Activated CD4-positive, alpha-beta T cell treated with anti-CD3 and anti-CD28 coated beads for 36 hours (primary cell): ENCODE measurements at places on chromosomes 4 and X.

DNA sequence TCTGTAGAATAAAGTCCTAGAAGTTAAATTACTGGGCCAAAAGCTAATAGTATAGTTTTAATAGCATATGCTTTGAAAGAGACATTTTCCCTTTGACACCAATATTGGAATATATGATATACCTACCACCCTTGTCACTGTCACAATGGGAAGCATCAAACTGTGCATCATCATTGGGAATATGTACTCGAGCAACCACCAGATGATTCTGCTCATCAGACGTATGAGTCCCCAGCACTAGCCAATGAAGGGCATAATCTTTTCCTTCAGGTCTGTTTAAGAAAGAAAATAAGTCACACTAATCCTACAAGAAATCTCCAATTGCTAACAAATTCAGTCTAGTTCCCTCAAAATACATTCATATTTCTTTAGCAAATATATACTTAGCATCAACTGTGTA is 7.3 kb downstream of the RBBP7 start:
- H3K27me3 ChIP-seq, result no peaks in the 10 kb centered on the region
- H3K4me1 ChIP-seq, result peaks cover 40% of the 10 kb centered on the region
- H3K27ac ChIP-seq, result no peak overlapping the region
- no peak overlapping the region for H3K4me3 ChIP-seq
- H3K36me3 ChIP-seq, result peaks cover 34% of the 10 kb centered on the region

DNA sequence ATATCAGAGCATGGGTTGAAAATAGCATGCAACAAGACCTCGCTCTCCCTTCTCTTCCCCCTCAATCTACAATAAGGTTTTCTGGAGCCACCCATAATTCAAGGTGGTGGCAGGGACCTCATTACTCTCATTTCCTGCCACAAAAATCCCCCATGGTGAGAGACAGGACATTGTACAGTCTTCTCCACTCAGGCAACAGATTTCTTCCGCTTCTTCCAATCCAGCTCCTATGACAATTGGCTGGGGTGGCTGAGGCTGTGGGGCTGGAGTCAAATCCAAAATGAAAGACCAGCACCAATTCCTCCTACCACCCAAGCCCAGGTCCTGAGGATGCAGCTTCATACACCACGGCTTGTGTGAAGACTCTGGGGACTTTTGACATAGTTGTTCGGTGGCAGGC is 40.3 kb upstream of the NKRF start:
- H3K27ac ChIP-seq, result peak overlapping the region; percentile 56
- H3K4me3 ChIP-seq, result no peak overlapping the region
- H3K27me3 ChIP-seq, result no peaks in the 10 kb centered on the region
- no peak for DNase-seq

DNA sequence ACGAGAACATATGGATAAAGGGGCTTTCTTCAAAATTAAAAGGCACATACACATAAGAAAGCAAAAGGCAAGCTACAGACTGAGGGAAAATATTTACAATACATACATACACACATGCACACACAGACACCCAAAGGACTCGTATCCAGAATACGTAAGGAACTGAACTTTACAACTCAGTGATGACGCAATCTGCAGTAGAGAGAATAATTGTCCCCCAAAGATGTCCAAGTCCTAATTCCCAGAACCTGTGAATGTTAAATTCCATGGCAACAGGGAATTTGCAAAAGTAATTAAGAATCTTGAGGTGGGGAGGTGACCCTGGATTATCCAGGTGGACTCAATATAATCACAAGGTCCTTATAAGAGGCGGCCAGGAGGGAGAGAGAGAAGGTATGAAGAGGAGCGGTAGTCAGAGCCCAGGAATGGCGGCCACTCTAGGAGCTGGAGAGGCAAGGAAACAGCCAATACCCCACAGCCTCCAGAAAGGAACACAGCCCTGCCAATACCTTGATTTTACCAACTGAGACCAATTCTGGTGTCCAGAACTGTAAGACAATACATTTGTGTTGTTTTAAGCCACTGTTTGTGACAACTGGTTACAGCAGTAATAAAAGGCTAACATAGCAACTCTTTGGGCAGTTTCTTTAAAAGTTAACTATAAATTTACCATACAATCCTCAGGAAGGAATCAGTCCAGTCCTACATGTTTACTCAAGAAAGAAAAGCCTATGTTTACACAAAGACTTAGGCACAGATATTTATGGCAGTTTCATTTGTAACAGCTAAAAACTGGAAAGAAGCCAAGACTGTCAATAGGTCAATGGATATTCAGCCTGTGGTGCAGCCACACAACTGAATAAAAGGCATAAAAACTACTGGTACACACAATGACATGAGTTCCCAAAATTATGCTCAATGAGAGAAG is 27.3 kb upstream of the STS start:
- H3K27ac ChIP-seq, result no peak overlapping the region
- no peaks in the 10 kb centered on the region for H3K27me3 ChIP-seq
- peaks cover 10% of the 10 kb centered on the region for H3K36me3 ChIP-seq
- no peaks in the 10 kb centered on the region for H3K4me1 ChIP-seq

DNA sequence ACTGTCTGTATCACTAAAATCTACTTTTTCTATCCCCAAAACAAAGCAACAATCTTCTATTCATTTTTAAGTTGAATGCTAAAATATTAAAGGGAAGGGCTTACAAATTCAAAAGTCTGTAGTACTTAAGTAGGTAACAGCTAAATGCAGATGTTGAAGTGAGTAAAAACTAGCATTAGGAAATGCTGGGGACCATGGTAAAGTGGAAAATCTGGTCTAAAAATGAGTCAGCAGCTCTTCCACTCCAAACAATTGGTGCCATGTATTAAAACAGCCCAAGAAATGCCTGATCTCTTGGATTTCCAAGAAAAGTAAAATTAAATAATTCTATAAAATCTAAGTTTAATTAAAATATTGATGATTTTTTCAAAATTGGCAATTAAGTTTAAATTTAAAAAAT is 73.3 kb upstream of the PPP3CA start:
- DNase-seq, result no peak
- H3K4me3 ChIP-seq, result no peak overlapping the region
- H3K27me3 ChIP-seq, result peaks cover 36% of the 10 kb centered on the region

GRCh38 chr4:188300385-188300784 is 161.1 kb downstream of the TRIML1 start:
- no peak overlapping the region for H3K4me3 ChIP-seq
- no peak overlapping the region for H3K27ac ChIP-seq
- no peaks in the 10 kb centered on the region for H3K36me3 ChIP-seq
- H3K4me1 ChIP-seq, result no peaks in the 10 kb centered on the region
- no peak for DNase-seq

- no peak for DNase-seq
- peaks cover 3% of the 10 kb centered on the region for H3K4me1 ChIP-seq
- no peak overlapping the region for H3K27ac ChIP-seq
- H3K4me3 ChIP-seq, result no peak overlapping the region
Observed at GRCh38 chr4:3868211-3869173, 102.3 kb downstream of the ADRA2C start.

- no peaks in the 10 kb centered on the region for H3K36me3 ChIP-seq
- DNase-seq, result no peak
- H3K4me1 ChIP-seq, result peaks cover 13% of the 10 kb centered on the region
- no peak overlapping the region for H3K27ac ChIP-seq
Observed at GRCh38 chr4:6769989-6770420, 12.5 kb upstream of the KIAA0232 start.

DNA sequence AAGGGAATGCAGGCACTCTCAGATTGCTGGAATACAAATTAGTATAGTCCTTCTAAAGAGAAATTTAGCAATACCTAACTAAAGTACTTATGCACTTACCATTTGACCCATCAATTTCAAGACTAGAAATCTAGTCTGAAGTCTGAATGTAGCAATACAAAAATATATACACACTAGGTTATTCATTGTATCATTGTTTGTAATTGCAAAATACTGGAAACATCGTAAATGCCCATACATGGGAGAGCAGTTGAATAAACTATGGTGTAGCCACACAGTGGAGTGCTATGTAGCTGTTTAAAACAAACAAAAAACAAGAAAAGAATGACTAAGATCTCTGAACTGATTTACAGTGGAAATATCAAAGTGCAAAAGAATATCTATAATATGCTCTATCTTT is 346.4 kb downstream of the ZNF674 start:
- H3K4me1 ChIP-seq, result peaks cover 2% of the 10 kb centered on the region
- no peak overlapping the region for H3K4me3 ChIP-seq
- no peaks in the 10 kb centered on the region for H3K36me3 ChIP-seq
- no peaks in the 10 kb centered on the region for H3K27me3 ChIP-seq
- H3K27ac ChIP-seq, result no peak overlapping the region

DNA sequence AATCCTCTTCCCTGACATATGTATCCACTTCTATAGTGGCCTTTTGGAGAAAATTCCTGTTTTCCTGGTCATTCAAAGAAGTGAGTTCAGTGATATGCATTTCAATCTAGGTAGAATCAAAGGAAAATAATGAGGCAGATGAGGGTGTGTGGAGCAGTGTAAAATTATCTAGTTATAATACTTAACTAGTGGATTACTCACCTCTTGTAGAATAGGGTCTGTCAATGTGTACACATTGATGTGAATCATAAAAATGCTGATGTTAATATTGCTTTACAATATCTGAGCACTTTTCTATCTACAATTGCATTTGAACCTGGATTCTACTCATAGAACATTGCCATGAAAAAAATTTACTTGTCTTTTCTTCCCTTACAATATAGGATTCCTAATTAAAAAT is 293.5 kb downstream of the GBA3 start:
- DNase-seq, result no peak
- no peaks in the 10 kb centered on the region for H3K27me3 ChIP-seq
- no peak overlapping the region for H3K27ac ChIP-seq

GRCh38 chr4:84474107-84474506 is 25.0 kb downstream of the NKX6-1 start:
- no peak overlapping the region for H3K4me3 ChIP-seq
- H3K4me1 ChIP-seq, result no peaks in the 10 kb centered on the region
- no peaks in the 10 kb centered on the region for H3K36me3 ChIP-seq
- H3K27ac ChIP-seq, result no peak overlapping the region

- no peak overlapping the region for H3K27ac ChIP-seq
- H3K4me3 ChIP-seq, result no peak overlapping the region
- H3K36me3 ChIP-seq, result no peaks in the 10 kb centered on the region
Observed at GRCh38 chr4:47551682-47552081, 66.6 kb downstream of the ATP10D start.

DNA sequence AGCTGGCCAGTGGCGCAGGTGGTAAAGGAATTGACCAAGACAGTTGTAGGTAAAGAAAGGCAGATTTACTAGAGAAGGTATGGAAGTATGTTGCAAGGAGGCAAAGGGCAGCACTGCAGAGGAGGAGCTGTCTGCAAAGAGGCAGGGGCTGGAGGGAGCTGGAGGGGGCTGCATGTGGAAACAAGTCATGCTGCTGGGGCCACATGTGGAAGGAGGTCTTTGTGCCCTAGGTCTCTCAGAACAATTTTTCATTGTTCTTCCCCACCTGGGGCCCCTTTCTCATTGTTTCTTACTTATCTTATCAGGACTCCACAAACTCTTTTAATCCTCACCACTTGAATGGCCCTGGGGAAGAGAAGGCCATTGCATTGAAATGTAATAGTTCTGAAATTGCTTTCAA is 144.8 kb upstream of the PLAC1 start:
- no peak overlapping the region for H3K27ac ChIP-seq
- peaks cover 26% of the 10 kb centered on the region for H3K4me1 ChIP-seq
- H3K36me3 ChIP-seq, result peaks cover 2% of the 10 kb centered on the region

DNA sequence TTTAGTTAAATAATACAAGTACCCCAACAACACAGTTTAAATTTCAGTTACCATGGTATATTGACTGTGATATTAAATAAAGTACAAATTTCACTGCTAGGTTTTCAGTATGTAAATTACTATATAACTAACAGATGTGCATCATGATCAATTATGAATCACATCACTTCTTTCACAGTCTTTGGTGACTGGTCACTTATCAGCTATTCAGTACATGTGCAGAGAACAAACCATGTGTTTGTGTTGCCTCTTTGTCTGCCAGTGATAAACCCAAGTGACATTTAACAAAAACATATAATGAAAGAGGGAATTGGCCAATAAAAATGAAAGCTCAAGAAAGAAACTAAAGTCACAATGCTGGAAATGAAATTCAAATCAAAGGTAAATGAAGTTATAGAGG is 249.3 kb downstream of the CHIC1 start:
- no peaks in the 10 kb centered on the region for H3K36me3 ChIP-seq
- no peaks in the 10 kb centered on the region for H3K4me1 ChIP-seq
- H3K27ac ChIP-seq, result no peak overlapping the region

DNA sequence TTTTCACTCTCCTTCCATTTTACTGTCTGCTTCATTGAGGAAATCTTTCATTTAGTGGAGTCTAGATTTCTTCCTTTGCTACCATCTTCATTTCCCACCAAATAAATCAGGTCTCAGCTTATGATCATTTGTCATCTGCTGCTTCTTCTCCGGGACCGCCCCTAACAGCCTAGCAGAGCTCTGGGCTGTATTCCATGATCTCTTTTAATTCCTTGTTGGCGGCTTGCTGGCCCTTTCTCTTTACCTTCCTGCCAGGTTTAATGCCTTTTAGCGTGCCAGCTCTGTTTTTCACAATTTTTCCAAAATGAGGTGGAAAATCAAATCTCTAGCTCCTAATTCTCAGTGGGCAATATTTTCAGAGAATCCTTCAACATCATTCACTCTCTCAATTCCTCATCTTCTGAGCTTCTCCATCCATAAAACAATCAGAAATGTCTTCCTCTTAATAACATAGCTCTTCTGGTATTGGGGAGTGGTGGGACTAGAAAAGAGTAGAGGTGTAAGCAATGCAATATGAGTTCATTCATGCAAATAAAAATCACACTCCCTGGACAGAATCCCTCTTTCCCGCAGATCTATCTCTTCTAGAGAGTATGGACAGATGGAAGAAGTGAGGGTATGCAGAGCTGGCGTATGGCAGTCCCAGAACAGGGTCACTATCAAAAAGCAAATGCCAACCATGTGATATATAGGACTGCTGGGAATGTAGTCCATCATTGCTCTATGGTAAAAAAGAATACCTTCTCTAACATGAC is 491.3 kb downstream of the KCNIP4 start:
- no peak overlapping the region for H3K27ac ChIP-seq
- no peak for DNase-seq
- H3K36me3 ChIP-seq, result no peaks in the 10 kb centered on the region

DNA sequence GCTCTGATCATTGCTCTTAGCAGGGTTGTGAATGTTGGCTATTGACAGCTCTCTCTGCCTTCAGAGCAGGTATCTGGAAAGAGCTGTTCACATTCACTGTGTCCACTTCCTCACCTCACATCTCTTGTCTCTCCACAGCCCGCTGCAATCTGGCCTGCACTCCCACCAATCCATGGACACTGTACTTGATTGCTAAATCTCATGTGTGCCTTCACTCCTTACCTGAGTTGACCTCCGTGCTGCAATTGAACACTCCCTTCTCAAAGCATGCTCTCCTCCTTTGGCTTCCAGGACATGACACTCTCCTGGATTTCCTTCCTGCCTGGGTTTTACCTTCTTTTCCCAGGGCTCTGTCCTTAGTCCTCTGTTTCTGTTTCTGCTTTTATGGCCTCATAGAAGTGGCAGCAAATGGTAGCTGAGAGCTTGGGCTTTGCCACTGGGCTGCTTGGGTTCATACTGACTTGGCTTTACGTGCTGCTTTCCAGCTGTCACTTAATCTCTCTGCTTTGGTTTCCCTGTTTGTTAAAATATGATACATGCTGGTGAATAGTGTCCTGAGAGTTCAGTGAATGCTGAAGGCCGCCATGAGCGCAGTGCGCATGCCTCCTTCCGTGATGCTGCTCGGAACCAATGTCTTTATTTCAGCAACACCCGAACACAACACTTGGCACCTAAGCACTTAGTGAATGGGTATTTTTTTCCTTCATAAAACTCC is 29.5 kb downstream of the DCUN1D4 start:
- no peak overlapping the region for H3K4me3 ChIP-seq
- DNase-seq, result no peak
- no peaks in the 10 kb centered on the region for H3K27me3 ChIP-seq
- H3K4me1 ChIP-seq, result no peaks in the 10 kb centered on the region
- peaks cover 63% of the 10 kb centered on the region for H3K36me3 ChIP-seq
